ENCODE measurements at places on chromosomes 12 and 14. TPM values are rescaled to one million over a fixed set of nuclear protein-coding genes. Genes with fewer than 3 reads are reported as not detected.

DNA sequence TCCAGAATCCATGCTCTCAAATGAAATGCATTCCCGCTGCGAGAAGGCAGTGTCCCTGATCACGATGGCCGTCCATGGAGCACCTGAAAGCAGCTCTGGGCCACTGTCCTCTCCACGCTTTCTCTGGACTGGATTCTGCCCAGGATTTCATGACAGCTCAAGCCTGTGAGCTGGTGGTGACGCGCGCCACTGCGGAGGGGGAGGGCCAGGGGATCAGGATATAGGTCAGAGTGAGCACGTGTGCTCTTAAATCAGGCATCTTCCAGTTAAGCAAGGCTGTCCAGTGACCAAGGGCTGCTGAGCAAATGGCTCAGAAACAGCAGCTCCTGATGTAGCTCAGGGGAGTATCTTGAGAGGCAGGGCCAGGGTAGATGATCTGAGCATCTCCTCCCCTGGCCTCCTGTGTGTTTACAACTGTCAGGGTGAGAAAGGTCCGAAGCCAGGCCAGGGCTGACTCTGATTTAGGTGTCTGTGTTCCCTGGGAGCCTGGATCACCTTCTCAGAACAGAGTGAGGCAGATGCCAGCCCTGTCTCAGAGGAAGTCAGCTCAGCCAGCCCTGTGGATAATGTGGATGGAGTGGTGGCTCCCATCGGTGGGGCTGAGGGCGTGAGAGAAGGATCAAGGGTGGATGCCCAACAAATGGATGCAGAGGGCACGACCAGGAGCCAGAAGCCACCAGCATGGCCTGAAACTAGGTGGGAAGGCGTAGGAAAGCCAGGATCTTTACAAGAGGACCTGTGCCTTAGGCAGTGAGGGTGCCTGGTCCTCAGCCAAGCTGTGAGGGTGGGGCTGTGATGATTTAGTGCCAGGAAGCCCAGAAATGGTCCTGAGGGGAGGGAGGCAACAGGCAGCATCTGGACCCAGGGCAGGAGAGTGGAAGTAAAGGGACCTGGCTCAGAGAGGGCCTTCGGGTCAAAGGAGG, 55.3 kb downstream of the ELK3 start:
- no peak for DNase-seq

DNA sequence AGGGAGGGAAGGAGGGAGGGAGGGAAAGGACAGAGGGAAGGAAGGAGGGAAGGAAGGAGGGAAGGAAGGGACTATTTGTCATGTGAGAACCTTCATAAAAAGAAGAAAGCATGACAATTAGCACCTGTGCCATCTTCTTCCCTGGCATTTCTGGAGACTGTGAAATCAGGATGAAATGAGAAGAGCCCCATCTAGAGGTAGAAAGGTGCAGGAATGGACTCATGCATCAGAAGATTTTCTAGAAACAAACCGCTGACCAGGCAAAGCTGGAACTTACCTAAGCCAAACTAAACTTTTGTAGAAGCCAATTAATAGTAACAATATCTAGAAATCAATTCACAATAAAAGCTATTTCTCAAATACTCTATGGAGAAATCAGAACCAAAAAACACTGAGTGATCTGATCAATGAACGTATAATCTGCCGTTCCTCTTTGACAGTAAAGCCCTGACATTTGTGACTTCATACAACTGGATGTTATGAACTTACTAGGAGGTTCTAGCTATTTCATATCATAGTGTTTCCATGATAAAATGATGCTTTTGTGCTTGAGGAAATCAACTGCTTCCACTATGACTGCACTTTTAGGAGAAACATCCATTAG, 24.4 kb upstream of the CRACR2A start:
- peak; percentile 5 for DNase-seq

DNA sequence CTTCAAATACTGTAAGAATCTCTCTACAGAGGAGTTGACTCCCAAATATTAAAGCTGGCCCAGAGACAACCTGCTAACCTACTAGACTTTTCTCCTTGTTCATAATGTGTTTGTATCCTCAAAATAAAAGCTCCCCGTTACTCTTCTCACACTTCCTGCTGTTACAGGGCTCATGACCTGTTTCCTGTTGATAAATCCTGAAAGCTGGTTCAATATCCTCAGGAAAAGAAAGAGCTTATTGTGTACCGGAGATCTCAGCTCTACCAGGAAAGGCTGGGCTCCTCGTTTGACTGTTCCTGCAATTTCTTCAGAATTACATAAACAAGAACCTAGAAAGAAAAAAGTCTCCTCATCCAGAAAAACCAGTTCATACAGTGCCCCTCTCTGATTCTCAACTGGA, 30.8 kb downstream of the CLEC1A start:
- DNase-seq: no peak

GRCh38 chr12:47328831-47329545, 249.2 kb upstream of the AMIGO2 start:
- DNase-seq: no peak

DNA sequence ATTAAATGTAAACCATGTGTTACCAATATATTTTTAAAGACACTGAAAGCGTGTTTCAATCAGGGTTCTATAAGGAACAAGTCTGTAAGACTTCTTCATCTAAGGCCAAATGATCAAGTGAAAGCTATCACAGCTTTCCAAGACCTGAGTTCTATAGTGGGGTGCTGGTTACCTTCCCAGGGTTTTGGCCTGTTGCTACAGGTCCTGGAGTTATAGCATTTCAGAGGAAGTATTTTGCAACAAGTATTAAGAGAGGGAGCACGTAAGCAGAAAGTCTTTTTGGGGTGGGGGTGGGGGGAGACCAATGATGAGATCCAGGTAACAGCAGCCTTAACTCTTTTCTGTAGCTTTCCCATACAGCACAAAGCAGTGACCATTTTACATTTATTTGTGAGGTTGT, 43.8 kb downstream of the FOXN3 start:
- no peak for DNase-seq

DNA sequence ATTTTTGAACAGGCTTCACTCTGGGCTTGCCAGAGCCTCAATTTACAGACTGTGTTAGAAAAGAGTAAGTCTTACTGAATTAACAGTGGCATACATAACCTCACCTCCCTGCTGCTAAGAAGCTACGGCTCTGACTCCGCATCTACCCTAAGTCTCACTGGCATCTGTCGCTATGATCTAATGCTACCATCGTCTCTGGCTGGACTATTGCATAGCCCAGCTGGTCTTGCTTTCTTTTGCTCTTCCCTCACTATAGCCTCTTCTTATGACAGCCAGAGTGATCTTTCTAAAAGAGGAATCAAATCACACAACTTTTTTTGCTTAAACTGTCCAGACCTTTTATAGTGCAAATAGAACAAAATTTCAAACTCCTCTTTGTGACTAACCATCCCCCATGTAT, 81.1 kb downstream of the SLC24A4 start:
- no peak for DNase-seq

- no peak for DNase-seq
These were observed at the start of gene OAS2 for GRCh38 chr12:112978163-112979040. Gene OAS2, plus strand, starts transcription at chr12:112978519. Its CDS starts 90 bp downstream, at chr12:112978609.

DNA sequence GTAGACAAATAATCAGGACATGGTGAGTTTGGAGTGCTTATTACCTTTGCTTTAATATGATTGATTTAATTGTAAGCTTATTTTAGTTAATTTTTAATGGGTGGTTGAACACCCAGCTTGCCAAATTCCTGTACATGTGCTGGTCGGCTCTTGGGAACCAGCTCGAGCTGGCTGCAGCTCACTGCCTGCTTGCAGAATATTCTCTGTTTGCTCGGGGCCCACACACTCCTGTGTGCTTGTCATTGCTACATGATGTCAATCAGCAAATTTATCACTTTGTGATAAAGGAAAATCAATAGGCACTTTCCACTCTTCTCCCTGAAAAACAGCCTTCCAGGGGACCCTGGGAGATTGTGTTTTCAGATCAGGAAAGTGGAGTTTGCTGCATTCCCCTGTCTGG, 141.1 kb upstream of the LHX5 start:
- no peak for DNase-seq

- DNase-seq: no peak
These were observed 9.4 kb downstream of the AHNAK2 start for GRCh38 chr14:104968541-104969401.

GRCh38 chr12:6355491-6356373, 13.9 kb upstream of the TNFRSF1A start:
- no peak for DNase-seq

DNA sequence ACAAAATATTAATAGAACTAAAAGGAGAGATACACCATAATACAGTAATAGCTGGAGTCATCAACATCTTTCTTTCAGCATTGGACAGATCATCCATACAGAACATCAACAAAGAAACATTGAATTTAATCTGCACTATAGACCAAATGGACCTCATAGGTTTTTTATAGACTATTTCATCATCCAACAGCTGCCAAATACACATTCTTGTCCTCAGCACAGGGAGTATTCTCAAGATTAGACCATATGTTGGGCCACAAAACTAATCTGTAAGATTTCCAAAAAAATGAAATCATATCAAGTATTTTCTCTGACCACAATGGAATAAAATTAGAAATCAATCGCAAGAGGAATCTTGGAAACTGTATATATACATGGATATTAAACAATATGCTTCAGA, 86.9 kb downstream of the FSCB start:
- DNase-seq: no peak

CORO1C gene
- total RNA-seq: 164 TPM

FANCM gene
- 1.4 TPM for total RNA-seq

SYNJ2BP gene
- total RNA-seq: 23.8 TPM

ADIPOR2 gene
- total RNA-seq: 28.7 TPM

DDN gene
- total RNA-seq: 0.13 TPM

KRT83 gene
- total RNA-seq: not detected

ASCL1 gene
- total RNA-seq: not detected
